T-helper 22 cell (primary cell): ENCODE measurements at places on chromosomes 16 and 17.
A peak's percentile ranks its signal among the peaks of the same experiment; 100 is the strongest.

- DNase-seq: no peak
Observed at GRCh38 chr16:57110937-57111336, 18.6 kb downstream of the CPNE2 start.

- peak; percentile 7 for DNase-seq
Observed at GRCh38 chr17:68057531-68057952, 22.0 kb downstream of the KPNA2 start.

DNA sequence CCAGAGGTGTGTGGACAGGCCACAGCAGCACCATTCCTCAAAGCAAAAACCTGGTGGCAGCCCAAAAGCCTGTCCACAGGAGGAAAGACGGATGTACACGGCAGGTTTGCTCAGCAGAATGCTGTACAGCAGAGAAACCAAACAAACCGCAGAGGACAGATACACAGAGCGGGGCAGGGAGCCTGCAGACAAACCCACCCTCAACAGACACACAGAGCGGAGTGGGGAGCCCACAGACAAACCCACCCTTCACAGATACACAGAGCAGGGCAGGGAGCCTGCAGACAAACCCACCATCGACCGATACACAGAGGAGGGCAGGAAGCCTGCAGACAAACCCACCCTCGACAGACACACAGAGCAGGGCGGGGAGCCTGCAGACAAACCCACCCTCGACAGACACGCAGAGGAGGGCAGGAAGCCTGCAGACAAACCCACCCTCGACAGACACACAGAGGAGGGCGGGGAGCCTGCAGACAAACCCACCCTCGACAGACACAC lies 53.0 kb upstream of the METRNL start:
- no peak for DNase-seq

- no peak for DNase-seq
Observed at GRCh38 chr17:72361892-72362291, 241.1 kb downstream of the SOX9 start.

- DNase-seq: no peak
Observed at GRCh38 chr17:73256220-73256619, 5.5 kb downstream of the CPSF4L start.

DNA sequence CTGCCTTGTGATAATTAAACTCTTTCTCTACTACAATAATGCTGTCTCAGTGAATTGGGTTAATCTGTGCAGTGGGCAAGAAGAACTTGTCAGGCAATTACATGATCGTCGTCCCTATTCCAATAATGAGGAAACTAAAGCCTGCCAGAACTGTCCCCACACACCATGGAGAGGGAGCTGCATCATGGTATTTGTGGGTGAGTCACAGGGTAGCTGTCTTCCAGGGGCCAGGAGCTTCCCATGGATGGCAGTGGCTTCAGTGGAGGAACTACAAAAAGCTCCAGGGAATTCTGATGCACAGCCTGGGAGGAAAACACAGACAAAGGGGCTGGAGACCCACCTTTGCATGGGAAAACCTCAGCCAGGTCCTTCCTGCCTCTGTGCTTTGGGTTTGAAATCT lies 83.3 kb upstream of the C16orf82 start:
- no peak for DNase-seq

DNA sequence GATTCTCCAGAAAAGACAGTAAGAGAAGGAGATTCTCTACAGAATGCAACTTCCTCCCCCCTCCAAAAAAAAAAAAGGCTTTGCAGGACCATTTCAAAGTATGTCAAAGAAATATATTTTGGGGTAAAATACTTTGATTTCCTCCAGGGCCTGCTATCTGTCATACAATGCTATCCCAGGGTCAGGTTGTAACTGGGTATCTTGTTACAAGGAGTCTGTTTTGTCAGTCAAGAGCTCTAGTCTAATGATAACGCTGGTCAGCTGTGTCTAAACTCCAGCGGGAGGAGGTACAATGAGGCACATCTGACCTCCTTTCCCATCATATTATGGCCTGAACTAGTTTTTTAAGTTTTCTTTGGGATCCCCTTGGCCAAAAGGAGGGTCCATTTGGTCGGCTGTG lies 408.4 kb upstream of the CDH5 start:
- no peak for DNase-seq

- DNase-seq: no peak
Observed at GRCh38 chr17:33210285-33210684, 82.8 kb downstream of the ASIC2 start.

- peak; percentile 19 for DNase-seq
Observed at GRCh38 chr17:73710095-73710592, 65.9 kb upstream of the SDK2 start.

- no peak for DNase-seq
Observed at GRCh38 chr17:48565022-48565554, 13.1 kb downstream of the HOXB4 start.

GRCh38 chr17:28097901-28098300 lies 55.4 kb downstream of the NLK start:
- DNase-seq: no peak

- DNase-seq: no peak
Observed at GRCh38 chr16:69534720-69535119, 31.0 kb upstream of the NFAT5 start.

DNA sequence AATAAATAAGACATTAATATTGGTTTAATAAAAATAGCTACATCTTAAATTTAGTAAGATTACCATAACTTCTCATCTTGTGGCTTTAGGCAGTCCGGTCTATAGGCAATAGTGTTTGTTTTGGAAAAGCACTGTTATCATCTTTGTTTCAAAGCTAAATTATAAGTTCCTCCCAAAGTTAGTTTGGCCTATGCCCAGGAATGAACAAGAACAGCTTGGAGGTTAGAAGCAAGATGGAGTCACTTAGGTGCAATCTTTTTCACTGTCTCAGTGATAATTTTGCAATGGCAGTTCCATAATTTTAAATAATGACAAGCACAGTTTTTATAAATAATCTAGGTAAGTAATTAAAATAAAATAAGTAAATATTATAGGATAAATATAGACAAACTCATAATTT lies 6.0 kb upstream of the LDHD start:
- DNase-seq: no peak

DNA sequence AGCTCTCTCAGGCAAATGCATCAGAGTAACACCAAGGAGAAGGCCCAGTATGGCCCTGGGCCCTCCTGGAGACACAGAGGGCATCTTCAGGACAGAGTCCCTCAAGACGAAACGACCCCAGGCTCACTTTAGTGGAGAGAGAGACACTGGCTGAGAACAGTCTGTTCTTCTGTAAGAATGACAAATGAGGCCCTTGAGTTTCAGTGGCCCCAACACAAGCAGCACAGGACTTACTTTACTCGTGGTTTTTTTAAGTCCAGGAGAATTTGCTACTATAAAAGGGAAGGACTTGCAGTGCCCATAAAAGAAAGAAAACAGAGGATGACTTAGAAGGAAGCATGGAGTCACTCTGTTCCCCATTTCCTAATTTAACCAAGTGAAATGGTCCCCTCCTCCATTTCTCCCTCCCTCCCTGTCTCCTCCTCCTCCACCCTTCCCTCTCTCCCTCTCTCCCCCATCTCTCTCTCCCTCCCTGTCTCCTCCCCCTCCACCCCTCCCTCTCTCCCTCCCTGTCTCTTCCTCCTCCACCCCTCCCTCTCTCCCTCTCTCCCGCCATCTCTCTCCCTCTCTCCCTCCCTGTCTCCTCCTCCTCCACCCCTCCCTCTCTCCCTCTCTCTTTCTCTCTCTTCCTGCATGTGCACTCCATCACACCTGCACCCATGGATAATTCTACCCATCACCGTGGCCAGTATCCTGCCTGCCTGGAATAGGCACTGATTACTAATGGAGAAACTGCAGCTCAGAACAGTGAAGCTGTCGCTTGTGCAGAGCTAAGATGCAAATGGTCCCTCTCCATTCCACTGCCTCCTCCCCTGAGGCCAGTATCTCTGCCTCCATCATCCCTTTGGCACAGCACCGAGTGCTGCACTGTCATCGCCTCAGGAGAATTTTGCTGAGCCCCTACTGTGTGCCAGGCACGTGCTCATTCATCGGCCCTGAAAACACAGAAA lies 47.3 kb upstream of the RBFOX3 start:
- DNase-seq: no peak

- DNase-seq: peak; percentile 12
Observed at GRCh38 chr17:19867329-19868078, at the start of gene ULK2. TSS of gene ULK2 (minus strand) at chr17:19867936. CDS start at chr17:19867417, 519 bp downstream.

- DNase-seq: peak; percentile 37
Observed at GRCh38 chr16:29809850-29810698, 1.9 kb upstream of the PRRT2 start.

GRCh38 chr17:37859451-37859850 lies 64.8 kb upstream of the TBC1D3K start:
- no peak for DNase-seq

- DNase-seq: no peak
Observed at GRCh38 chr17:73644145-73645049, at the start of gene SDK2. TSS of gene SDK2 (minus strand) at chr17:73644445. CDS start at chr17:73644088, 357 bp downstream.

DNA sequence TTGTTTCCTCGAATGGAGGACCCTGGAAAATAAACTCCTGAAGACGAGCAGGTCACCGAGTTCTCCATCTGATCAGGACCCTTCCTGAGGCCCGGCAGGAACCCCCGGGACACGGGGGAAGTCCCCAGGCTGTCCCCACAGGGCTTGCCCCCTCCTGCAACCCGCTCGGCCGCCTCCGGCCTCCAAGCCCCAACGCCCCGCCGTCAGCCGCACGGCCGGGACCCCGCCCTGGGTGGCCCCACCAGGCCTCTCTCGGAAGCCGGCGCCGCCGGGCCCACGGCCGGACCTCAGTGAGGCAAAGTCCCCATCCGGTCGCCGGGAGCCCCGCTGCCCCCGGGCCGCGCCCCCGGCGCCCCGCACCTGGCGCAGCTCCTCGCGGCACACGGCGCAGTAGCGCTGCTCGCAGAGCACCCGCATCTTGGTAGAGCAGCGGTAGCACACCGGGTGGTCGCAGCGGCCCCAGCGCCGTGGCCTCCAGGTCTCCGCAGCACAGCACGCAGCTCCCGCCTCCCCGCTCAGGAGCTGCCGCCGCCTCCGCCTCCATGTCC lies 383 bp downstream of the ZNF598 start:
- DNase-seq: no peak

- DNase-seq: no peak
Observed at GRCh38 chr16:28537964-28538732, 626 bp downstream of the NUPR1 start.

DNA sequence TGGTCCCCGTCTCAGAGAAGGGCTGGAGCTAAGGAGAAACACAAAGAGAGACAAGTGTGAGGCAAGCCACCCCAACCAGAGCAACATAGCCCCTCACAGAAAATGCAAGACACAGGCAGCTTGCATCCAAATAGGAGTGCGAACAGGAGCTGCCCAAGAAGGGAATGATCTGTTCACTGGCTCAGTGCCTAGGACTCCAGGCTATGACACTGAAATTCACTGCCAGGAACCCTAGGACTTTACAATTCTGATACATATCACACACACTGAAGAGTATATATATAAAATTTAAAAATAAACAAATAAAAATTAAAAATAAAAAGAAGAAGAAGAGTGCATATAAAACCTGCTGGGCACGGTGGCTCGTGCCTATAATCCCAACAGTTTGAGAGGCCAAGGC lies 5.2 kb downstream of the ZNF23 start:
- DNase-seq: no peak

GRCh38 chr16:89863741-89864526 lies 9.5 kb upstream of the TCF25 start:
- no peak for DNase-seq

DNA sequence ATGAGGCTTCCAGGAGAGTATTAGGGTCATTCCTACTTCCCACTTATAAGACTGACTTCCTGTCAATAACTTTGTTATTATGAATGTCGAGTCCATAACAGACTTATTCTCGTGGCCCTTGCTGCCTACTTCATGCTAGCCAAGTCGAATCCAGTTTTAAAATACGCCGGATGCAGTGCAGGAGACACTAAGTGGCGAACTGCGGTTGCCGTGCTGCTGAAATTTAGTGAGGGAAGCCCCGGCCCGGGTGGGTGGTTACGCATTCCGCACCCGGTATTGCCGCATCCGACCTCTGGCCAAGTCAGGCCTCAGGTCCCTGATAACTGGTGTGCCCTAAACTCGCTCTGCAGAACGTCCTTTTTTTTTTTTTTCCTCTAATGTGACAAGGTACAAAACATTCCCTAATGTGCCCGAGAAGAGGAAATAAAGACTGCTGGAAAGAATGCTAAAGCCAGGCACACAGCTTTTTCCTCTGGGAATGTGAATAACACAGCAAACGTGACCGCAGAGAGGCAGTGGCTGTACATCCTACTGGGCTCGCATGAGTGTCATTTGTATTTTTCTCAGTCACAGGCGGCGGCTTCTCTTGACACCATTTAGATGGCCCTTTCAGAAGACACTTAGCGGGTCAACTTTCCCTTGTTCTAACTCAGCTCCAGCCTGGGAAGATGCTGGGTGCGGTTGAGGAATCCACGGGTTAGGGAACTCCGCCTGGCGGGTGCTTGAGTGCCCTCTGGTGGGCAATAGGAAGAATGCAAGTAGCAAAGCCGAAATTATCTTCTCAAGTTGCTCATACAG lies 7.1 kb upstream of the AKTIP start:
- no peak for DNase-seq

GRCh38 chr17:45222289-45222995 lies 757 bp downstream of the FMNL1 start:
- no peak for DNase-seq

DNA sequence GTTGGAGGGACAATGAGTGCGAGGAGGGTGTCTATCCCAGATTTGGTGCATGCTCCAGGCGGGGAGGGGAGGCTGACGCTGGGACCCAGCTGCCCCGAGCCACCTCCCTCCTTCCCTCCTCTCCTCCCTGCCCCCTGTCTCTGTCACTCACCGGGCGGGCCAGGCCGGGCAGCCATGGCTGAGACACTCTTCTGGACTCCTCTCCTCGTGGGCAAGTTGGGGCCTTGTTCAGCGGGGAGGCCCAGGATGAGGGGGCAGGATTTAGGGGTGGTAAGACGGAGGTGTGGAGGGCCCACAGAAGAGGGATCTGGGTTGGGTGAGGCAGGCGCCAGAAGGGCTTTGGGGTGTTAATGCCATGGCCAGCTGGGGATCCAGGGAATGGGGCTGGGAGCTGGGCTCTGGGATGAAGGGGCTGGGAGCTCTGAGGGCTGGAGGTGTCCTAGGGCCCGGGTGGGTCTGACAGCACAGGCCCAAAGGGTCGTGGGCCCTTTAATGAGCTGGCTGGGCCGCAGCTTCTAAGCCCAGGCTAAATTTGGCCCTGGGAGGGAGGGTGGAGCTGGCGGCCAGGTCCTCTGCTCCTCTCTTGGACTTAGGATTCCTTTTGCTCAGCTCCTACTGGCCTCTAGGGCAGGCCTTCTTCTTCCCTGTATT lies at the start of gene SGCA:
Gene SGCA, plus strand, starts transcription at position 139 of the 651 bp plus-strand sequence. Its CDS starts 36 bp downstream, at position 175.
- DNase-seq: no peak

- no peak for DNase-seq
Observed at GRCh38 chr17:55726440-55726839, 3.8 kb upstream of the TMEM100 start.

DNA sequence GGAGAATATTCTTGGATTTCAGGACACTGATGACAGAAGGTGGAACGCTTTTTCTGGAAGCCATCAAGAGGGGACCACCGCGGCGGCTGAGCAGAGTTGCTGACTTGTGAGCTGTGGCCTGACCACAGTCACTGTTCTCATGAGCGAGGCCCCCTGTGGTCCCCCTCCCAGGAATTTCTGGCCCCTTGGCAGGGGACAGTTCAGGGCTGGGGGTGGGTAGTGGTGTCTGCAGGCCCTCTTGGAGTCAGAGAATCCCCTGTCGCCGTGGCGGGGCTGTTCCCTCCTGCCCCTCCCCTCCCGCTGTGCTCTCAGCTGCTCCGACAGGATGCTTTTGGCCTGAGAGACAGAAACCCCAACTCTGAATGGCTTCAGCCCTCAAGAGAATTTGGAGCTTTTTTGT lies 292.0 kb downstream of the SEC14L1 start:
- DNase-seq: no peak

GRCh38 chr17:80457236-80457856 lies 19.1 kb downstream of the NPTX1 start:
- no peak for DNase-seq

- no peak for DNase-seq
Observed at GRCh38 chr17:34182036-34182803, 72.9 kb upstream of the CCL2 start.
